ENCODE measurements at places on chromosomes 4 and X.

DNA sequence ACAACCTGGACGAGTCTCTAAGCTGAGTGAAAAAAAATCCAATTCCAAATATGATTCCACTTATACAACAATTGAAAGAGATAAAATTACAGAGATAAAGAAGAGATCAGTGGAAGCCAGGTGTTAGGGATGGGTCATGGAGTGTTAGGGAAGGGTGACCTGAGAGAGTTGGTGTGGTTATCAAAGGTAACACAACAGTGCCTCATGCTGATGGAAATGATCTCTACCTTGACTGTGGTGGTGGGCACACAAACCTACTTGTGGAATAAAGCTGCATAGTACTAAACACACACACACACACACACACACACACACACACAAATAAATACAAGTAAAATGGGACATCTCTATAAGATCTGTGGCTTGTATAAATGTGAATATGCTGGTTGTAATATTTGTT, 26.0 kb downstream of the BEND2 start:
- no peak for DNase-seq

DNA sequence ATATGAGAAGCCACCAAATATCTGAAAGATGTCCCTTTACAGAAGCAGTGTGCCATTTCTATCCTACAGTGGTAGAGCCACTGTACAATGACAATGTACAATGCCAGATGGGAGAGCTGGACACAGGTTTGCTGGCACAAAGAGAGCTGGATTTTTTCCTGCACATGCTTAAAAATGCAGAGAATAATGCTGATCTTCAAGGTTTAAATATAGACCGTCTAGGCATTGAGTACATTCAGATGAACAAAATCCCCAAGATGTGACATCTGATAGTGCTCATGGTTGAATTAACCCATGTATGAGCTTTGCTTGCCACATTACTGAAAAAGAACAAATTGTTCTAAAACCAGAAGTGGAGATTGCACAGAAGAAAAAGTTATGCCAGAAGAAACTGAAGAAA, 11.7 kb downstream of the ADGRL3 start:
- no peak for DNase-seq

DNA sequence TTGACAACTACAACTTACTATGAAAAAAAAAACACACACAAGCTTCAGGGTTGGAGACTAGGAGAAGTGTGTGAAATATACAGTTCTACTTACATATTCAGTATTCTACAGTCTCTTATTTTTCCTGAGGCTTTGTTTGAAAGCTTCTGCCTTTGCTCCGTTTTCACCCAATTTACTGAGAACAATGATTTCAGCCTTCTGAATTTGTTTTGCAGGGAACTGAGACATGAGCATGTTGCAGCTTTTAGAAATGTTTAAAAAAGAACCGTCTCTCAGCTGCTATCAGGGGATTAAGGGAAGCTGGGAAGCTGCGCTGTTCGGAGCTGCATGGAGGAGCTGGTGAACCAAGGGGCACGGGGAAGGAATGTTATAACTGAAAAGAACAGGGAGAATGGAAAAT, 85.7 kb downstream of the QDPR start:
- no peak for DNase-seq

DNA sequence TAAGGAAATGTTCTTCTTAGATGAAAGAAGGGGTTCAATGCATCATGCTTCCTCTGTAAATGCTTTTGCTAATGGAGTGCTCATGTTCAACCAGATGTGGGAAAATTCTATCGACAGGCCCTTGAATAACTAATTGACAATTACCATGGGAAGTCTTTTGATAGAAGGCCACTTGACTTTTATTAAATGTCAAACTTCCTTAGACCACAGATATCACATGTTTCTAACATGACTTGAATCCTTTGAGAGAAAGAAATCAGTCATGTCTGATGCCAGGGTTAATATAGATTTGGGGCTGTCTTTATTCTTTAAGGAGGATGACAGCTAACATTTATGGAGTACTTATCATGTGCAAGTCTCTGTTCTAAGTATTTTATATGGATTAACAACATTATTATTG, 280.1 kb downstream of the DCHS2 start:
- DNase-seq, result no peak

DNA sequence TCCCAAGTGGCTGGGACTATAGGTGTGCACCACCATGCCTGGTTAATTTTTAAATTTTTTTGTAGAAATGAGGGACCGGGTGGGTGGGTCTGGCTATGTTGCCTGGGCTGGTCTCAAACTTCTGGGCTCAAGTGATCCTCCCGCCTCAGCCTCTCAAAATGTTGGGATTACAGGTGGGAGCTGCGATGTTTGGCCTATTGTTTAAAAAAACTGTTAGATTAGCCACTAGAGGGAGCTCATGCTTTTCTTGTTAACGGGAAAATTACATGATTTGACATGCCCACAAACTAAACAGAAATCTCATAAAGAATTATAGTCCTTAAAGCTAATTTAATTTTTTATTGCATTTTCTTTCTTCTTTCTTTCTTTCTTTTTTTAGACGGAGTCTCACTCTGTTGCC, 5.0 kb upstream of the SDAD1 start:
- no peak for DNase-seq

GRCh38 chr4:30117433-30117832, 602.7 kb upstream of the PCDH7 start:
- no peak for DNase-seq

DNA sequence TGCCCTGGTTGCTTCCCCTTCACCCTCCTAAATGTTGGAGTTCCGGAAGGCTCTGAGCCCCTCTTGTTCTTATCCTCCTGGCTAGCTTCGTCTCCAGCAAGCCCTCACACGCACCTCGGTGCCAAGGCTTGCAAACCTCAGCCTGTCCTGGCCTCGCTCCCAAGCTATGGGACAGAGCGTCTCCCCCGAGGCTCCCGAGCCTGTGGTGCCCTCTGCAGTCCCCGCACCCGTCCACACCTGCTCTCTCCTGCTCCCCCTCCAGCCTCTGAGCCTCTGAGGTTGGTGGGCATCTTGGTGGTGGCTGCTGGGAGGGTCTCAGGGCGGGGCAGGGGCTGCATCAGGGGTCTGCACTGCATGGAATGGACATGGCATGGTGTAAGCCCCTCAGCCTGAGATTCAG, 63.2 kb downstream of the TRMT44 start:
- no peak for DNase-seq

DNA sequence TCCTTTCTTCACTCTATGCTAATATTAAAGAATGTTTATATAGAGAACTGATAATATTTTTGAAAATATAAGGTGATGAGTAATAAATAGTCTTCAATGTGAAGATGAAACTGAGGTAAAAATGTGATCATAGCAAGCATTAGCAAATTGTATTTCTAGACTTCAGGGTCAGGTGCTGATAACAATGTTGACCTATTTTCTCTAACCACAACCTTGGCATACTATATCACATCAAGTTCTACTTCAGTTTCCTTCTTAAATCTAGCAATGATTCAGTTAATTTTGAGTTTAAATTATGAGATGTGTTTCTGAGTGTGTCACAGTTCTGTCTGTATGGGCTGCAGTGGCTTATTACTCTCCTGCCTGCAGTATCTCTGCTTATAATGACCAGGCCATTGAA, 209.4 kb downstream of the RAPGEF2 start:
- DNase-seq, result no peak

- no peak for DNase-seq
These were observed 1043.3 kb downstream of the FAT4 start for GRCh38 chr4:126358041-126358440.

GRCh38 chr4:13597141-13597540, 30.4 kb downstream of the BOD1L1 start:
- no peak for DNase-seq
